Stimulated activated CD8-positive, alpha-beta memory T cell treated with anti-CD3 and anti-CD28 coated beads, Interleukin-2, amount 100 ng/mL, for 1 hour (primary cell): ENCODE measurements at places on chromosomes 3 and 15.

DNA sequence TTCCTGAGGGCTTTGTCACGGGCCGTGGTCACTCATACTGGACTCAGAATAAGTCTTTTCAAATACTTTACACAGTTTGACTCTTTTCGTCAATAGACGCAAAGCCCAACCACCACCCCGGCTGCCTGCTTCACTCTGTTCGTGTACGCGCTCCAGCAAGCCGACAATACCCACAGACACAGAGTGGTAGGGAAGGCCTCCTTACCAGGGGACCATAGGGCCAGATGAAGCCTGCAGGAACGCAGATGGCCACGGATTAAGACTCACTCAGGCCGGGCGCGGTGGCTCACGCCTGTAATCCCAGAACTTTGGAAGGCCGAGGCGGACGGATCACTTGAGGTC lies 29.7 kb downstream of the EFCAB12 start:
- DNase-seq = no peak

GRCh38 chr3:183342824-183343223 lies 85.6 kb downstream of the MCF2L2 start:
- no peak for DNase-seq

- no peak for DNase-seq
These were observed 361.0 kb downstream of the FHIT start for GRCh38 chr3:60890226-60890625.

- no peak for DNase-seq
These were observed 17.8 kb upstream of the ZNF774 start for GRCh38 chr15:90334304-90334731.

DNA sequence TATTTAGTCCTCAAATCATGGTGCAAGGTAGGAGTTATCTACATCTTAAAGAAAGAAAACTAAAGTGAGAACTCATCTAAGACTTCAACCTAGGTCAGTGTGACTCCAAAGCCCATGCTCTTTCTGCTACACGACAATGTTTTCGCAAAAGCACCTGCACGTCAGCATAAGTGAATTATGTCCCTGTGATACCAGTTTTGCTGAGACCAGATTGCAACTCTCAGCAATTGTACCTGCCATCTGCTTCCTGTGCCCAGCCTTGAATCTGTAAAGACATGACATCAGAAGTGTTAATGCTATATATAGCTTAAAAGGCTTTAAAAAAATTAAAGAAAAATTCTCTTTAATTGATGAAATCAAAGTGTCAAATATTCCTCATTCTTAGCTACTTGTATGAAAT lies 43.4 kb downstream of the RETNLB start:
- DNase-seq = no peak

GRCh38 chr3:160804762-160805161 lies 48.7 kb downstream of the PPM1L start:
- DNase-seq = no peak

GRCh38 chr3:36418296-36418695 lies 38.0 kb downstream of the STAC start:
- DNase-seq = no peak

GRCh38 chr3:50584391-50584790 lies 15.1 kb downstream of the HEMK1 start:
- DNase-seq = no peak

DNA sequence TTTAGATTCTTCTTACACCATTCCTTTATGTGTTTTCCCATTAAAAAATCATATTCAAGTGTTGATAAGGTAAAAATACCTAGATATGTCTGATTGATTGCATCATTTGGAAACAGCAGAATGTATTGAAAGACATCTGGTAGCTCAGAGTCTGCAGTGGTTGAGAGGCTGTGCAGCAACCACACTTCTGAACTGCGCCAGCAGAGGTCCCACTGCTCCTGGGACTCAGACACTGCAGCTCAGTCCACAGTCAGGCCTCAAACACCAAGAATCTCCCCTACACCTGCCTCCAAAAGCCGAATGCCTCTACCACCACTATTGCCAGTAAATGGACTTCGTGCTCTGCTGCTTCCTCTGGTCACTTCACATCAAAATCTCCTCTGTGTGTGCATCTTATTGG lies 176.9 kb upstream of the LMCD1 start:
- peak; percentile 14 for DNase-seq

GRCh38 chr3:153978006-153978405 lies 143.2 kb upstream of the ARHGEF26 start:
- no peak for DNase-seq

DNA sequence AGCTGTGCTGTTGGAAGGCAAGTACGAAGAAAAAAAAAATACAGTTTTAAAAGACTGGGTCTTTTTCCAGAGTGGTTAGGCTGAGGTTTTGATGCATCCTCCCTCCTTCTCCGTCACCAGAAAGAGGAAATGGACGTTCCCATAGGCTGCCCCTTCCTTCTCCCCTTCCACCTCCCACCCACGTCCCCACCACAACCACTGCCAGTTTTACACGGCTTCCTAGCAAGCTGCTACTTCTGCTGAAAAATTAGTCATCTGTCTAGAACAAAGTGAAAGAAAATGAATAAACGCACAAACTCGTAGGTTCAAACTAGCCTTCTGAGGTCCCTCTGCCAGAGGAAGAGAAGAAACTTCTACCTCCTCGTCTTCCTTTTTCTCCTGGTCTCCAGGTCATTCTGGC lies 71.6 kb upstream of the RPL35A start:
- no peak for DNase-seq

GRCh38 chr3:55143336-55143735 lies 215.5 kb upstream of the LRTM1 start:
- no peak for DNase-seq

GRCh38 chr3:66520724-66521123 lies 19.9 kb upstream of the LRIG1 start:
- no peak for DNase-seq

DNA sequence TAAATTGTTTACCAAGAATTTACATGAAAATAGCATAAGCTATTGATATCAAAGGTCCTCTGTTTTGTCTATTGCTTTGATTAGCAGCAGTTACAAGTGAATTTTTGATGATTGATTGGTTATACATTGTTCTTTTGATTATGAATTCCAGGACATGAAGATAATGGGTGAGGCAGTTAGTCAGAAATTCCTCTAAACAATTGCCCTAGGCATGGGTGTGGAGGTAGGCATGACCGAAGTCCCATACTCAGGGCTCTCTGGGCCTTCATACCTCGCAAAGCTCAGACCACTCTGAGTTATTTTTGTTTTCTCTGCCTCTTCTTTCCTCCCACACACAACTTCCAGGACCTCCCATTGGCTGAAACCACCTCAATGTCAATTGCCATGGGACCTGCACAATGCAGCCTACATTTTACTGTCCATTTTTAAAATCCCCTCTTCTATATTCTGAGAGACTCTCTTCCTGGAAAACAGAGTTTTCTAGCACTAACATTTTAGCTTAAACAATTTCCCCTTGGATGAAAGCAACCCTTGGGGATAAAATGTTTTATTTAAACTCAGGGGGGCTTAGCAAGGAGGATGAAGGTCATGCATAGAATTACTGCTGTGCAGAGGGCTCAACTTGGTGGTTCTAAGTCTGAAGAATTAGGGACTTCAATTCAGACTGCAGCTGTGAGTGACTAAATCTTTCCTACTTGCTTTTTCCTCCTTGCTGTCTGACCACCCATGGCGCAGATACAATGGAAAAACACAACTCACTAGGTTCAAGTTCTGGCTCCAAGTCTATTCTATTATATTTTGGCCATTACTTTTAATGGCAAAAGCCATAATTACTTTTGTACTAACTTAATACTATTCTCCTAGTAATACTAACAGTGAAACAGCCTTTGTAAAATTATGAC lies 594.8 kb downstream of the NTRK3 start:
- no peak for DNase-seq

DNA sequence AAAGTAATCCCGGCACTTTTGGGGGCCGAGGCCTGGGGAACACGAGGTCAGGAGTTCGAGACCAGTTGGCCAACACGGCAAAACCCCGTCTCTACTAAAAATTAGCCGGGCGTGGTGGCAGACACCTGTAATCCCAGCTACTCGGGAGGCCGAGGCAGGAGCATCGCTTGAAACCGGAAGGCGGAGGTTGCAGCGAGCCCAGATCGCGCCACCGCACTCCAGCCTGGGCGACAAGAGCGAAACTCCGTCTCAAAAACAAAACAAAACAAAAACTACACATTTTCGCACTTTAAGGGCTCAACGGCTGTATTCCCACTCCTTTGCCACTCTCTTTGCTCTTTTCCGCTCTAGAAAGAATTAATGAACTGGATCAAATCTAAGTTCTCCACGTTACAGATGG lies 763 bp upstream of the TRNT1 start:
- DNase-seq = no peak

DNA sequence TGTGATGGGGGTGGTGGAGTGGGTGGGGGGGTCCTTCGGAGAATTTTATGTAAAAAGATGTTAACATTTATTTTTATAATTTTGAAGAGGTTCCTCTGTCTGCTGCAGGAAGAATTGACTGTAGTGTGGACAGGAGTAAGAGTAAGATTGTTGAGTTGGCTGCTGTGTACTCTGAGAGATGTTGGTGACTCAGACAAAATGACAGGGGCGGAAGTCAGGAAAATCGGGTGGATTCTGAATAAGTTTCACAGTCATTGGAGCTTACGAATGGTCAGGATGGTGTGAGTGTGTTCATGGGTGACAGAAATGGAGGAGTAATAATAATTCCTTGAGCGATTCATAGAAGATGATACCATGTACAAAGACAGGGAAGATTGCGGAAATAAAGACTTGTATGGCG lies 420.0 kb downstream of the ROBO2 start:
- DNase-seq = no peak

GRCh38 chr3:12670365-12671119 lies 6.6 kb upstream of the RAF1 start:
- DNase-seq = no peak

DNA sequence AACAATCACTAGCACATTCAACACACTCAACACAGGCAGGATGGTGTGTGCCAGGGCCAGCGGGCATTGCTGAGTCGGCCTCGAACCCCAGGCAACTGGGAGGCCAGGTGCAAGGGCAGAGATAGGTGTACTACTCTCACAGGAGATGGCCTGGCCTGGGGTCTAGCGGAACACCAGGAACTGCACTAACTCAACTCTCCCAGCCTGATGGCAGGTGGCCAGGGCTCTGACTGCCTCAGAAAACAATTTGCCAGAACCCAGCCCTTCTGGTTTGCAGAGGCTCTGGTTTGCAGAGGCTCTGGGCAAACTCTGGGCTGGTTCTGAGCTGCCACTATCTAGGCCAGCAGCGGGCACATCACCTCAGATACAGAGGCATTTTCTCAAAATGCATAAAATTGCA lies 229.2 kb upstream of the CHRNA7 start:
- DNase-seq = no peak

DNA sequence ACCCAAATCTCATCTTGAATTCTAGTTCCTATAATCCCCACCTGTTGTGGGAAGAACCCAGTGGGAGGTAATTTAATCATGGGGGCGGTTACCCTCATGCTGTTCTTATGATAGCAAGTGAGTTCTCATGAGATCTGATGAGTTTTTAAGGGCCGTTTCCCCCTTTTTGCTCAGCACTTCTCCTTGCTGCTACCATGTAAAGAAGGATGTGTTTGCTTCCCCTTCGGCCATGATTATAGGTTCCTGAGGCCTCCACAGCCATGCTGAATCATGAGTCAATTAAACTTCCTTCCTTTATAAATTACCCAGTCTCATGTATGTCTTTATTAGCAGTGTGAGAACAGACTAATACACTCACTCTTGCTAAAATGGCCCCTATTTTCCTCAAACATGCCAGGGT lies 374.7 kb downstream of the TUSC7 start:
- no peak for DNase-seq

GRCh38 chr15:22908830-22909229 lies 70.4 kb downstream of the NIPA2 start:
- no peak for DNase-seq

- DNase-seq = no peak
These were observed 89.0 kb upstream of the RASGRF1 start for GRCh38 chr15:79179597-79179996.

GRCh38 chr3:191376516-191377141 lies 46.3 kb upstream of the UTS2B start:
- no peak for DNase-seq

DNA sequence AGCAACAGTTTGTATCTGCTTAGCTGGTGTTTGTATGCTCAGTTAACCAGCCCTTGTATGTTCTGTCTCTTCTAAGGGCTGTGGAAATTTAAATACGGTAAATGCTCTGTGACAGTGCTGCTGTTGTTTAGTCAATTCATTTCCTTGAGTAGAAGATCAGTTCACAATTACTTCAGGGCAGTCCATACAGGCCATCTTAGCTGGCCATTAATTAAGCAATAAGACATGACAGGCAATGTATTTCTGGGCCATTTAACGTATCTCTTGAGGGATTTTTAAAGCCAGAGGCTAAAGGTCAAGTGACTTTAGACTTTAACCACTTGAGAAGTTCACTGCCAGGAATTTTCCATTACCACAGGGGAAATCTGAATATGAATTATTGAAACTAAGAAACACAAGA lies 351.8 kb downstream of the ZIC1 start:
- DNase-seq = no peak

DNA sequence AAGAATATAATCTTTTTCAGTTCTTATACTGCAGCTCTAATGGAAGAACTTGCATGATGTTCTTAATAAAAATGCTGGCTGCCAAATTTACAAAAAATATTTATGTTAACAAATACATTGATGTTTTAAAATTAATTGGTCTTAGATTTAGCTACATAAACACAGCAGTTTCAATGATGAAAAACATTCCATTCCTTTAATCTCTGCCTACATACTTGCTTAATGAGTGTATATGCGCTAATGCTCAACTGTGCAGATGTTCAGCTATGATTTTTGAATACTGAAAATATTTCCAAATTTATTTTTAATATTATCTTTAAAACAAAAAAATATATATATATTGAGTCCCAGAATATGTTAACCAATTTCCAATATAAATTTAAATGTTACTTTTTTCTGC lies 867.4 kb downstream of the ROBO1 start:
- no peak for DNase-seq

DNA sequence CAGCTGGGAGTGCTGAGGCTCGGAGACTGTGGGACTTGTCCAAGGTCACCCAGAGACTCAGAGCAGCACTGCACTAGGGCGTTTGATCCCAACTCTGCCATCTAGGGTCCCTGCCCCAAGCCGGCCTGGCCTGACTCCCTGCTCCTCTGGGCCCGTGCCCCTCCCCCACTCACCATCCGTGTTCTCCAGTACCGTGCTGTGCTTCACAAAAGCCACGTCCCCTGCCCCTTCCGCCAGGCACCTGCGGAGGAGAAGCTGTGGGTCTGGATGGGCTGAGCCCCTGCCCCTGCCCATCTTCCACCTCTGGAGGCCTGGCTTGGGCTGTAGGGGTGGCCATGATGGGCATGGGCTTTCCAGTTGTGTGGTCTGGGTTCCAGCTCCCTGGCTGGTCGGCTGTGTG lies 8.4 kb downstream of the MELTF start:
- no peak for DNase-seq
